Stimulated activated CD4-positive, alpha-beta T cell treated with anti-CD3 and anti-CD28 coated beads, TNF-alpha, amount 100 ng/mL, for 24 hours (primary cell): ENCODE measurements at places on chromosomes 3 and 15.

DNA sequence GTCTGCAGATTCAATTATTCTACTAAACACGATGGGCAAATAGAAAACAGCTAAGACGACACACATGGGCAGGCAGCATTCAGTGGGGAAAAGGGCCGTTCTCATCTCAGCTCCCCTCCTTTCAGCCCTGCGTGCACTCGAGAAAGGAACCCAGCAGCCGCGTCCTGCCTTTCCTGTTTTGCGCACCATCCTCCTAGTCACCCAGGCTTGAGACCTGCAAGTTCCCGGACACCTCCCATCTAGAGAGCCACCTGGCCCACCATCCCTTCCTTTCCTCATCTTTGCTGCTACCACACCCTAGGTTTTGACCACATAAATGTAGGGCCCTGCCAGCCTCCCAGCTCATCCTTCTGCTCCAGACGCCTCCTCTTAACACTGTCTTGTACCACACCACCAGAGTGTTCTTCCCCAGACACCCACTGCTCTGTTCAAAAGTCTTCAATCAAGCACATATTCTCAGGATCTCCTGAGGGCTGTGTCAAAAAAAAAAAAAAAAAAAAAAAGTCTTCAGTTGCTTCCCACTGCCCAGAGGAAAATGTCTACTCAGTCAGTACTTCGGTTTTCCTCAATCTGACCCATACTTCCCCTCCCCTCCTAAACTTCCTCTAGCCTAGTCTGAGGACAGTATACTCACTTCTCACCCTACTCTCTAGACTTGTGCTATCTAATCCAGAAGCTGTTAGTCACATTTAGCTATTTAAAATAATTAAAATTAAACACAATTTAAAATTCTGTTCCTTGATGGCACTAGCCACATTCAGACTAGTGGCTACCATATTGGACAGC lies 182.0 kb downstream of the STT3B start:
- no peak for DNase-seq

GRCh38 chr15:95857758-95858157 lies 472.7 kb upstream of the NR2F2 start:
- no peak for DNase-seq

DNA sequence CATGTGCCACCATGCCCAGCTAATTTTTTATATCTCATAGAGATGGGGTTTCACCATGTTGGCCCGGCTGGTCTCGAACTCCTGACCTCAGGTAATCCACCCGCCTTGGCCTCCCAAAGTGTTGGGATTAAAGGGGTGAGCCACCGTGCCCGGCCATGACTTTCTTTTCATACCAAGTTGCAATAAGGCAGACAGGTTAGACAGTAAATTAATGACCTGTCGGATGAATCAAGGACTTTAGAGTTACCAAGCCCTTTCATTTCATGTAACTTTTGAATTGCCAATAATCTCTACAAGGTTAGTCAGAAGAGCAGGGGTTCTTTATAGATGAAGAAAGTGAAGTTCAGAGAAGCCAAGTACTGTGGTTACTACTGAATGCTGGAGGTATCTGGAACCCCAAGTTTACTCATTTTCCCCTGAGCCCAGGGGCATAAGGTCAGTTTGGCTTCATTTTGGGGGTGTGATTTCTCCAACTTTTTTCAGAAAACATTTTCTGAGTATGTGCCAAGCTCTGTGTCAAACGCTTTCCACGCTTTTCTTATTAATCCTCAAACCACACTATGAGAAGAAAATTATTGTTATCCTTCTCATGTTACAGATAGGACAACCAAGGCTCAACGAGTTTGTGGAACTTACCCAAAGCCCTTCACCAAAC lies 11.9 kb downstream of the PRICKLE2 start:
- no peak for DNase-seq

DNA sequence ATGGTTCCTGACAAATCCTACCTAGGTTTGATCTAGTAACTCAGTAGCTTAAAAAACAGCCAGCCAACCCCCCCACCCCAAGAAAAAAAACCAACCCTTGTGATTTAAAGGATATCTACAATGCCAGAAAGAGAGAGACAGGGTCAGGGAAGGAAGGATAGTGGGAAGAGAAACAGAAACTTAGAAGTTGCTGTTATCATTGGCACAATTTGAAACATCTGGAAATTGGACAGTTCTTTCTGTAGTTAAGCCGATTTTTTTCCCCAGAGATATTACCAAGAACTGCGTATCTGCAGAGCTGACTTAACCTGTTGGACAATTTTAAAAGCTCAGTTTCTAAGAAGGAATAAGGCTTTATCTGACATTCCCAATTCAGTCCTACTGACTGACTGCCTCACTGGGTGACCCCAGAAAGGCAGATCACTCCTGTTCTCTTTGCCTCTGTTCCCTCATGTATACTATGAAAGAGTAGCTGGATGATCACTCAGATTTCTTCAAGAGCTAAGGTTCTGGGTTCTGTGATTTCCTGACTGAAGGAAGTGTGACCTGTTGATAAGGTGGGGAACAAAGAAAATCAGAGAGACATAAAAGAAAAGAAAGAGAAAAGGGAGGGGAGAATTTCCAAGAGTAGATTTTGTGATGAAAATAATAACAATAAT lies 128.3 kb downstream of the MAP2K5 start:
- DNase-seq, result no peak

DNA sequence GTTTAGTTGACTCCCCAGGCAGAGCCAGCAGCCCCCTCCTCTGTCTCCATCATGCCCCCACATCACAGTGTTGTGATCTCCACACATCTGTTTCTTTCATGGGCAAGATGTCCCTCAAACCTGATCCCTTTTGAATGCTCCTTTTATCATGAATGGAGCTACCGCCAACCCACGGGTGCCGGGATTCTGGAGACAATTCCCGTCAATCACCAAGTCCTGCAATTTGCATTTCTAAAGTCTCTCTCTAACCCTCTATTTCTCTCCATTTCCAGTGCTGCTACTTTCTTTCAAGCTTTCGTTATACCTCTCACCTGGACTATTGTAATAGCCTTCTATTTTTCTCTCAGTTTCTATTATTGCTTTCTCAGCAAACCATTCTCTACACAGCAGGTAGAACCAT lies 89.7 kb upstream of the CCNL1 start:
- no peak for DNase-seq

DNA sequence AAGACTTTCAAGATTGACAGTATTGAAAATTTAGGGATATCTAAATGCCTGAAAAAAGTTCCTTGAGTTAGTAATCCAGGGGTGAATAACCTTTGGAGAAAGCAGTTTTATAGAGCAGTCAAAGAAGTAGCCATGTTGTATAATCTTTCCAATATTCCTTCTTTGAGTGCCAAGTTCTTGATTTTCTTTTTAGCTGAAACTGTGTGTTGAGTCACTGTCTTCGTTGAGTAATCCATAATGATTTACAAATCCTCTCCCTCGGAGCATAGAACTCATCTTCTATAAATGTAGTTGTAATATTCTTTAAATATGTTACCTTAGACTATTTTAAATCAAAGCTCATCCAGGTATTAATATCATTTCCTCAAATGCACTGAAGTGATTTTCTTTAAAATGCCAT lies 135.2 kb downstream of the BBX start:
- DNase-seq, result no peak

GRCh38 chr3:29643034-29643425 lies 362.2 kb downstream of the RBMS3 start:
- DNase-seq, result no peak

DNA sequence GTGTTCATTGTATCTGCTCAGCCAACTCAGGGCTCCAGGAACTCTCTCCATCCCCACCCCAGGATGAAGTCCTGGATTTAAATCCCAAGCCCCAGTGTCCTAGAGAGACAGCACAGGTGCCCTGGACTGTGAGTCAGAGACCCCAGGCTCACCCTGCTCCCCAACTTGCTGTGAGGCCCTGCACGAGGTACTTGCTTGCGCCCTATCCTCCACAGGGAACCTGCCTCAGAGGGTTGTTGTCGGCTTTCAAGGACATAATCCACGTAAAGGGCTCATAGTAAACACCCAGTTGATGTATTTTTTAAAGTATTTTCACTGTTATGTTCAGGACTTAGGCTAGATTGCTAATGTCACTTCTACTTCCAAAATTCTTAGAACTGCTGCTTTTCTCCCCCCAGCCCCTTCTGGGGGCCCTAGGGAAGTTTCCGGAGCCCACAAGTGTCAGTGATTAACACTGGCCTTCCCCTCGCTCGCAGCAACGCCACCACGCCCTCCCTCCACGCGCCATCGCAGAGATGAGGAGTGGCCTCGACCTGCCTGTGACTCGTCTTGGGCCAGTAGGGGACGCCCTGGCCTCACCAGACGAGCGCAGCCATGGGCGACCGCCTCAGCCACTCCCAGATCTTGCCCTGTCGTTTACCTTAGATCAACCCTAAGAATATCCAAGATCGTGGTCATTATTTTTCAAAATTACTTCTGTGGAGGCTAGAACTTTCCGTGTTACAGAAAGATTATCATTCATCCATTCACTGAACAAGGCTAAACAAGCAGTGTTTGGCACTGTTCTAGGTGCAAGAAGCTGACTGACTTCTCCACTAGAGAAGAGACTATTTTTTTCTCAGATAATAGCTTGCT lies 6.0 kb upstream of the SRP14 start:
- DNase-seq, result peak; percentile 71

DNA sequence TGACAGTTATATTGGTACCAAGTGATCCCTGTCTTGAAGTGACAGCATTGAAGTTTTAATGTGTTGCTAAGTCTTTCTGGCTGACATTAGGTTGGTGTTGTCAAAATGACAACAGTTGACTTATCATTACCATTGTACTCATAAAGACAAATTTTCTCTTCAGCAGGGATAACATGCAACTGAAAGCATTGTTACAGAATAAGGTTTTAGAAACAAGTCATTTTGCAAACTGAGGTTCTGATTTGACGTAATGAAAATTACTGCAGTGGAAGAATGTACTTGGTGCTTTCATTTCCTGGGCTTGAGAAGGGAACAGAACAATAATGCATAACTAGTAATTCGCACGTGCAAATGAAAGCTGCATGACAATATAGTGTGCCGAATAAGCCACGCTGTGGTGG lies 75.1 kb downstream of the MOBP start:
- DNase-seq, result no peak

GRCh38 chr15:85976986-85977385 lies 102.7 kb upstream of the AGBL1 start:
- no peak for DNase-seq

DNA sequence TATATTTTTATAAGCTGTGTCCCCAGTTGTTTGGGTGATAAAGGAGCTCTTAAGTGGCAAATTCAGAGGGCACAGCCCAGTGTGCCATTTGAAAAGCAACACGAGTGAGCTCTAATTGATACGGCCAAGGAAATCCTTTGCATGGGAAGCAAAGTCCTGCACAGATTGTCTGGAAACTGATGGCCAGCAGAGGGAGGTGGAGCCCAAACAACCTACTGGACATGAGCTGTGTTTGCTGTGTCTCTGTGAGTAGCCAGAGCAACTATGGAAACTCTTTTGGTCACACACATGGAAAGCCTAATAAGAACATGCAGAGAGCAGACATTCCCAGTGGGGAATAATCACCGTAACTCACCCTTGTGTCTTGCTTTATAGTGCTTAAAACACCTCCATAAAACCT lies 24.4 kb downstream of the ONECUT1 start:
- no peak for DNase-seq

DNA sequence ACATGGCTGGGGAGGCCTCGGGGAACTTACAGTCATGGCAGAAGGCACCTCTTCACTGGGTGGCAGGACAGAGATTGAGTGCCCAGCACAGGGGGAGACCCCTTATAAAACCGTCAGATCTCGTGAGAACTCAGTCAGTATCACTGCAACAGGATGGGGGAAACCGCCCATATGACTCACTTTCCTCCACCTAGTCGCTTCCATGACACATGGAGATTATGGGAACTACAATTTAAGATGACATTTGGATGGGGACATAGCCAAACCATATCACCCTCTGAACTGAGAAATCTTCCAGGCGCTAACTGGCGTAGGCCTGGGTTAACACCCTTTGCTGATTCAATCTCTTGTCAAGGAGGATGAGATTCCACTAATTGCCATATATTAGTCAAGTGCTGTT lies 392.3 kb downstream of the FEZF2 start:
- no peak for DNase-seq

DNA sequence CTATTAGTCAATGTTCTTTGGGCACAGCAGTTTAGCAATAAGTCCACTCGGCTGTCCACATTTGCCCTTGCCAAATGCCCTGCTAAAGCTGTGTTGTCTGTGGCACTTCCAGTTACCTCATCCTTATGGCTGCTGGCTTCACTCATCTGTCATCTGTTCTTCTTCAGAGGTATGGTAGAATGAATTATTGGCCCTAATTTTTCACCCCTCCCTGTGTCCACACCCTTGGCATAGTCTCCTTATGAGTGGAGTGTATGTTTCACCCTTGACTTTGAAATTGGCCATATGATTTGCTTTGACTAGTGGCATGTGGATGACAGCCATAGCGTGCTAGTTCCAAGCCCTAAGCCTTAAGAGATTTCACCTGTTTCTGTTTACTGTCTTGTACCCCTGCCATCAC lies 72.1 kb upstream of the EPHB1 start:
- DNase-seq, result no peak

DNA sequence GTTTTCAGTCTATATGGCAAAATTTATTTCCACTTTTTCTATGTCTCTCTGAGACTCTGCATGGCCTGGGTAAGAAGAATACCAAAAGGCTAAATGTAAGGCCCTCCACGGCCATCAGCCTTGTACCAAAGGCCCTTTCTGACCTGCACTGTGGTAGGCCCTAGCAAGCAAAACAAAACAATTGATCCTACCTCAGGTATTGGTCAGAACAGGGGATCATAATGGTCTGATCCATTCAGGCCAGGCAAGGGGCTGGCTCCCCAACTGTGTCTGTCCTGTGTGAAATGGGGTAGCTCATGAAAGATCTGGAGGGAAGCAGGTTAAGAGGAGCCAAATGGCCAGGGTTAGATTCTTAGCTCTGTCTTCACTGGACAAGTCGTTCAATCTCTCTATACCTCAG lies 181.3 kb downstream of the SSR3 start:
- DNase-seq, result no peak

GRCh38 chr3:42780892-42781700 lies 8.0 kb upstream of the CCDC13 start:
- no peak for DNase-seq

DNA sequence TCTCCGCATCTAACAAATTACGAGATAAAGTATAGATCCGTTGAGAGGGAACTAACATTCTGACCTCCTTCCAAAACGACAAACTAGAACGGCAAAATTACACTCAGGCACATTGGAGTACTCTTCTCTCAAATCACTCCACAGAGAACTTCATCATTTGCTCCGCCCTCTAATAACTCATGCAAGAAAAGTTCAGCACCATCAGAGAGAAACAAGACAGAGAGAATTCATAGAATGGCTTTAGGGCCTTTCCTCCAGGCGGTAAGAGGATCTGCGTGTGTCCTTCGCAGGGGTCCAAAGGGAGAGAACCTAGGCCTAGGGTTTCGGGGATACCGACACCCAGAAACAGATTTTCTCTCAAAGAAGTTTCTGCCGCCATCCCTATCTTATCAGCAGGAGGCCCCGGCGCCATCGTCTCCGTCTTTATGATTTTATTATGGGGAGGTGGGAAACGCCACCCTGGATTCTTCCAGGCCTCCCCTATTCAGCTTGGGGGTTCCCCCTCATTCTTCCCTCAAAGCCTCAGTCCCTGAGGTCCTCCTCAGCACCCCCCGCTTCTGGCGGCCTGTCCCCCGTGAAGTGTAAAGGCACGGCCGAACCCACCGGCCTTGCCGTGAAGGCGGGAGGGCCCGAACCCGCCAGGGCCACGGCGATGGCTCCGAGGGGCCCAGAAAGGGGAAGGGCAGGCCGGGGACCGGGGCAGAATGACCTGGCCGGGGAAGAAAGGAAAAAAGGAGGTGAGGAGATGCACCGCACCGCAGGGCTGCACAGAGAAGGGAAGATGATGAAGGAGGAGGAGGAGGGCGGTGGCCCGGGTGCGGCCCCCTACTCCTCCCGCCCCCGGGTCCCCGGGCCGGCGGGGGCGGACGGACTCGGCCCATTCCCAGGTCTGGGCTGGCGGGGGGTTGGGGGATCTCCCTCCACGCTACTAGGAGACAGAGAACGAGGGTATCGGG lies 768 bp downstream of the UBXN7 start:
- DNase-seq, result no peak
